ENCODE measurements at places on chromosomes 6 and 20. TPM values are rescaled to one million over a fixed set of nuclear protein-coding genes. Genes with fewer than 3 reads are reported as not detected.

SLC26A8 gene
- 0.10 TPM for total RNA-seq

FAM209B gene
- 0.40 TPM for total RNA-seq

PGC gene
- total RNA-seq: 0.08 TPM

ABCF1 gene
- 49.2 TPM for total RNA-seq

ABT1 gene
- 14.3 TPM for total RNA-seq

IGF2R gene
- total RNA-seq: 27.6 TPM

HTR1B gene
- total RNA-seq: 0.18 TPM

SLC12A5 gene
- total RNA-seq: 11.1 TPM

HS3ST5 gene
- total RNA-seq: not detected

GPLD1 gene
- 1.1 TPM for total RNA-seq

SLC22A16 gene
- not detected for total RNA-seq

DEFB124 gene
- total RNA-seq: 0.38 TPM

LST1 gene
- not detected for total RNA-seq

RPS18 gene
- 2,510 TPM for total RNA-seq

MTFR2 gene
- total RNA-seq: 12.0 TPM

SLC22A23 gene
- total RNA-seq: 8.9 TPM

IPCEF1 gene
- 0.15 TPM for total RNA-seq

TSBP1 gene
- total RNA-seq: not detected

CDSN gene
- not detected for total RNA-seq

OOEP gene
- not detected for total RNA-seq

LY6G6C gene
- total RNA-seq: not detected

FOXS1 gene
- 0.32 TPM for total RNA-seq

HLA-DQB1 gene
- total RNA-seq: not detected

SIRT5 gene
- total RNA-seq: 3.9 TPM

DIDO1 gene
- total RNA-seq: 24.8 TPM

KIF25 gene
- total RNA-seq: 0.03 TPM

ZNF391 gene
- total RNA-seq: 0.16 TPM

RNASET2 gene
- 12.9 TPM for total RNA-seq

SSTR4 gene
- 0.32 TPM for total RNA-seq

MYLK2 gene
- total RNA-seq: 0.65 TPM

UFL1 gene
- total RNA-seq: 9.0 TPM

MLN gene
- total RNA-seq: not detected

ASF1A gene
- 7.1 TPM for total RNA-seq

TPX2 gene
- 102 TPM for total RNA-seq

HLA-DRB1 gene
- total RNA-seq: not detected

HLA-DOB gene
- total RNA-seq: 0.13 TPM

ZBP1 gene
- total RNA-seq: not detected

NEDD9 gene
- 53.1 TPM for total RNA-seq

PNLDC1 gene
- total RNA-seq: 0.08 TPM

SIGLEC1 gene
- not detected for total RNA-seq

TTBK1 gene
- total RNA-seq: 0.06 TPM

COL19A1 gene
- total RNA-seq: not detected

TMC2 gene
- total RNA-seq: not detected

VPS52 gene
- total RNA-seq: 19.1 TPM

DEFB132 gene
- total RNA-seq: not detected

TGM2 gene
- total RNA-seq: 542 TPM

PKIB gene
- total RNA-seq: 0.71 TPM

CRIP3 gene
- 0.45 TPM for total RNA-seq

ROS1 gene
- total RNA-seq: 0.18 TPM

ADGRF1 gene
- total RNA-seq: 0.05 TPM

PROCR gene
- total RNA-seq: 105 TPM

COL11A2 gene
- 0.93 TPM for total RNA-seq

CD93 gene
- total RNA-seq: not detected

SEMG1 gene
- total RNA-seq: not detected

LMBRD1 gene
- 14.9 TPM for total RNA-seq

ARID1B gene
- 18.1 TPM for total RNA-seq

ERVFRD-1 gene
- total RNA-seq: not detected

Measured in A549 treated with Hydrocortisone at 1 μM for 4 hours (cell line).